Glutamatergic neuron (in vitro differentiated cells): ENCODE measurements at places on chromosomes 12 and 14. TPM values are rescaled to one million over a fixed set of nuclear protein-coding genes. Genes with fewer than 3 reads are reported as not detected.

Gene TMEM30B
- total RNA-seq = not detected

Gene CHFR
- total RNA-seq = 90.7 TPM

DNA sequence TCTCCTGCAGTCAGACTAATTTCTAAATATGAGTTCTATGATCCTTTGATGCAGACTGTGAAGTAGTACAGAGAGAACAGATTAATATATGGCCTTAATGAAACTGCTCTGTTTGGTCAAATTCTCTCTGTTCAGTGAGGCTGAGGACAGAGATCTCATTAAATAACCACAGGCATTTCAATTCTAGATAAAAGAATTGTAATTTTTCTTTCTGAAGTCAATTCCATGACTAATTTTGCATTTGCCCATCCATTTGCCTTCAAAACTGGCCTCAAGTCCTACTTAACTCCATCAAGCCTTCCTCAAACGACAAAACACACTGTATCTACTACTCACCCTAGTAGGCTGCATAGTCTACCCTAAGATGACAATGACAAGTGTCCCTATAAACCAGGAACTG lies 67.1 kb downstream of the DUSP16 start:
- no peak for DNase-seq

Gene RSRC2
- total RNA-seq = 104 TPM

DNA sequence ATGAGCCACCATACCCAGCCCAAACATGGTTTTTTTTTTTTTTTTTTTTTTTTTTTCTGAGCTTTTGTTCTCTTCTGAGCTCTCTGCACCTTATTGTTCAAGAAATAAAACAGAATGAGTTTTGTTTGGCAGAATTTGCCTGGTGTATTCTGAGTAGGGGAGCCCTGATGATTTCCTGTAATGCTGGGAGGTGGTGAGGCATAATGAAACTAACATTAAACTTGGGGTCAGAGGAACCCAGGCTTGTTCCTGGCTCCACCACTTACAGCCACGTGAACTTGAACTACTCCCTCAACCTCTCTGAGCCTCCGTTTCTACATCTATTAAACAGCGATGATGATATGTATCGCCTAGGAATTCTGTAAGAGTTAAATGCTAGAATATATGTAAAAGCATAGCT lies 276.3 kb upstream of the CRY1 start:
- DNase-seq = no peak

Gene STAC3
- total RNA-seq = 12.1 TPM

- DNase-seq = no peak
These were observed 163.0 kb upstream of the FOXG1 start for GRCh38 chr14:28603606-28604005.

DNA sequence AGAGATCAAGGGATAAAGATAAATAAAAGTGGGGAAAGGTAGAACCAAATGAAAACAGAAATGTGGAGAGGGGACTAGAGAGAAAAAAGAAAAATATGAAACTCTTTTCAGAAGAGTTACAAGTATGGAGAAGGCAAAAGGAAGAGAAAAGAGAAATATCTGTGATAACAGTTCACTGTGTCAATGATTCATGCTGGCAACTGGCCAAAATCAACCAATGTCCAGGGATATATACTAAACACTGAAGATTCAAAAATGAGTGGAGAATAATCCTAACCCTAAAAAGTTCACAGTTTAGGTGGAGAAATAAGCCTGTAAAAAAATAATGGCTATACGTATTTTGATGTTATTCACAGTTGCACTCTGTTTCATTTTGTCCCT lies 372.3 kb upstream of the KITLG start:
- DNase-seq = no peak

GRCh38 chr12:9736936-9737705 lies 4.2 kb upstream of the CLECL1 start:
- DNase-seq = no peak

DNA sequence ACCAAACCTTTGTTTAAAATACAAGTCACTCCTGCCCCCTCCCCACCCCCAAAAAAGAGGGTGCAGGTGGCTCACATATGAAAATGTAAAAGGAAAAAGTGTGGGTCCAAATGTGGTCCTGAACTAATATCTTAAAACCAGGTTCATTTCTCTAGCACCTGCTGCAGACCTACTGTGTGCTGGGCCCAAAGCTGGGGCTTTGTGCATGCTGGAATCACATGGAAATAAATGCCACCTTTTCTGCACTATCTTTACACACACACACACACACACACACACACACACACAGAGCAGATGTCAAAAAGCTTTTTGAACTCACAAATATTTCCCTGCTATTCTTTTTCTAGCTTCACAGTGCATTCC lies 3.2 kb upstream of the BCL11B start:
- DNase-seq = no peak

Gene KCNH3
- 5.9 TPM for total RNA-seq

- DNase-seq = no peak
These were observed 183.5 kb downstream of the ADGRD1 start for GRCh38 chr12:131137009-131137835.

- no peak for DNase-seq
These were observed 25.3 kb downstream of the GPRC5D start for GRCh38 chr12:12926571-12927071.

Gene C12orf75
- 9.4 TPM for total RNA-seq

Gene GZMH
- not detected for total RNA-seq
